Hypothalamus (tissue), 51 donors: ENCODE measurements at places on chromosomes 4 and X.

GRCh38 chr4:102614801-102615200 is 113.6 kb downstream of the NFKB1 start:
- no peak for DNase-seq

- no peak for DNase-seq
These were observed 513.7 kb downstream of the TLL1 start for GRCh38 chr4:166386491-166387360.

- DNase-seq, result no peak
These were observed 11.9 kb upstream of the LINC00632 start for GRCh38 chrX:140697618-140698017.

GRCh38 chr4:36183665-36184393 is 60.5 kb downstream of the ARAP2 start:
- DNase-seq, result no peak

GRCh38 chr4:110970642-110971041 is 347.8 kb upstream of the PITX2 start:
- no peak for DNase-seq

DNA sequence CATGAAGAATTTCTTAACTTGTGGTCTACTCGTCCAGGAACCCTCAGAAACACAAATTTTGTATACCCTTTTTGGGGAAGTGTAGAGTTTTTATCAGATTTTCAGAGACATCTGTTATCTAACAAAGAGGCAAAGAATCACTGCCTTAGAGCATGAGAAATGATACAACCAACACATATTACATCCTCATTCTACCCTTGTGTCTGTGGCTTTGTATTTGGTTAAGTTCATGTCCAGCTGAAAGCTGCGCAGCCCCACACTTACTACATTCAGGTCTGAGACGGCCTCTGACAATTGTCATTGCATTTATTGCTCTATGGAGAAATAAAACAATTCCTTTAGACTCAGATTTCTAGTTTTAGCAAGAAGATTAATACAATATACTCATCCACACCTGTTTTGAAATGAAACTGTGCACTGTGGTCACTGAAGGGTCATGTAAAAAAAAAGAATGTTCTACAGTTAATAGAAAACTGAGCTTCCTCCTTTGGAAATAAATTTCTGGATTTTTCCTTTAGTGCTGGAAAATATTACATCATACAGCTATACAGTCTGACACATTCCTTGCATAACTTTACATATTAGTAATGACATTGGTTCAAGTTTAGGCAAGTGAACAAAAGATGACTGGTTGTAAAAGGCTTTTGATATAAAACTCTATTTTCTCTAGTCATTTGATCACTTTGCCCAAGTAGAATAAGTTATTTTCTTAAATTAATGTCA is 39.8 kb downstream of the GLRB start:
- DNase-seq, result no peak

DNA sequence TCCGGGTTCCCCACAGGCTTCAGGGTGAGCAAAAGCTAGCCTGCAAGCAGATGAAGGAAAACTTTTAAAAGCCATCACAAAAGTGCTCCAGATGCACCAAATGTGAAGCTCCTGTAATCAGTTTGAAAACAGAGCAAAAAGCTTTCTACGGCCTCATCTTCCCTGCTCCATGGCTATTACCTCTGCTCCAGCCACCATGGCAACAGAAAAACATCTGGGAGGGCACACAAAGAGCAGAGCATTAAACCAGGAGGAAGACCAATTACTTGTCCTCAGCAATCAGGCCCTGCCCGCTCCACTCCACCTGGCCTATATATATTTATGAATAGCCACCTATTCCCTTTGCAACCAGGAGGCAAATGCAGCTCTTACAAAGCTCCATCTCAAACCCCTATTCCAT is 33.6 kb downstream of the TMEM154 start:
- DNase-seq, result no peak

DNA sequence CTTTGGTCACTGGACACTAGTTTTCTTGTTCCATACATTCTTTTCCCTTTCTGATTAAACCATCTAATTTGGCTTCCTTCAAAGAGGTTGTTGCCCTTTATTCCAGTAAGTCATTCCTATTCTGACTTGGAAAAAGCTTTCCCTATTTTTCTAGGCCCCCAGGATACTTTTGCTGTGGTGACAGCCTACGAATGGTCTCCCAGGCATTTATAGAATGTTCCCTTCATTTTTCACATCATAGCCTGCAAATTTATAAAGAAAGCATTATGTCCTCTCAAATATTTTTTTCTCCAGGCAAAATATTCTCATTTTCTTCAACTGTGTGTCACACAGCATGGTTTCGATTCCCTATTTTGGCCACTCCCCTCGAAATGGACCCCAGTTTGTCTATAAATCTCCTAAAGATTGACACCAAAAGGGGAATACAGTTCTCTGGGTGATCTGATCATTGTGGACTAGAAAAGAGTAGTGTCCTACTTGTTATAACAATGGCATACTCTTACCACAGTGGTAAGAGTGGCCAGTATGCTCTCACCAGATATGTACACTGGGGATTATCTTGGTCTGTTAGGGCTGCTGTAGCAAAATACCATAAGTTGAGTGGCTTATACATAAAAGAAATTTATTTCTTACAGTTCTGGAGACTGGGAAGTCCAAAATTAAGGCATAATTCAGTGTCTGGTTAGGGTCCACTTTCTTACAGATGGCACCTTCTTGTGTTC is 41.5 kb upstream of the BMP2K start:
- DNase-seq, result no peak

GRCh38 chrX:10045327-10046000 is 78.3 kb downstream of the CLDN34 start:
- no peak for DNase-seq

DNA sequence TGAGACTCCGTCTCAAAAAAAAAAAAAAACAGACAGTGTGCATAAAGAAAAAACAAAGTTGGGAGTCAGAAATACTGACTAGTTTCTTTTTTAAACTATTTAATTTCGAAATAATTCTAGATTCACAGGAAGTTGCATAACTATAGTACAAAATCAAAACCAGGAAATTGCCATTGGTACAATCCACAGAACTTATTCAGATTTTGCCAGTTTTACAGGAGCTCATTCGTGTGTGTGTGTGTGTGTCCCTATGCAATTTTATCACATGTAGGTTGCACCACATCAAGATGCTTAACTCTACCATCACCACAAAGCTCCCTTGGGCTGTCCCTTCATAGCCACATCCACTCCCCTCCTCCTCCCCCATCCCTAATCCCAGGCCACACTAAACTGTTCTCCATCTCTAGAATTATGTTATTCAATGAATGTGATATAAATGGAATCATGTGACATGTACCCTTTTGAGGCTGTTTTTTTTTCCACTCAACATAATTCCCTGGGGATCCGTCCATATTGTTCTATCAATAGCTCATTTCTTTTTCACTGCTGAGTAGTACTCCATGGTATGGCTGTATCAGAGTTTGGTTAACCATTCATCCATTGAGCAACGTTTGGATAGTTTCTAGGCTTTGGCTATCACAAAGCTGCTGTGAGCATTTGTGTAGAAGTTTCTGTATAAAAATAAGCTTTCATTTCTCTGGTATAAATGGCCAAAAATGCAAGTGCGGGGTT is 16.3 kb upstream of the DDX3X start:
- DNase-seq, result no peak

GRCh38 chr4:158192439-158193158 is 17.7 kb upstream of the TMEM144 start:
- no peak for DNase-seq

DNA sequence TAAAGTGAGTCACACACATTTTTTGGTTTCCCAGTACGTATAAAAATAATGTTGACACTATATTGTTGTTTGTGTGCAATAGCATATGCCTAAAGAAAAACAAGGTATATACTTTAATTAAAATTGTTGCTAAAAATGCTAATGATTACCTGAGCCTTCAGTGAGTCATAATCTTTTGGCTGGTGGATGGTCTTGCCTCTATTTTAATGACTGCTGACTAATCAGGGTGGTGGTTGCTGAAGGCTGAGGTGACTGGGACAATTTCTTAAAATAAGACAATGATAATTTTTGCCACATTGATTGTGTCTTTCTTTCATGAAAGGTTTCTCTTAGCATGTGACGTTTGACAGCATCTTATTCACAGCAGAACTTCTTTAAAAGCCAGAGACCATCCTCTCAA is 21.0 kb upstream of the ANXA10 start:
- DNase-seq, result no peak

GRCh38 chr4:25513814-25514213 is 136.8 kb downstream of the ANAPC4 start:
- no peak for DNase-seq

- no peak for DNase-seq
These were observed 39.9 kb upstream of the AFAP1 start for GRCh38 chr4:7979652-7979968.

- no peak for DNase-seq
These were observed 31.5 kb downstream of the TEC start for GRCh38 chr4:48237996-48238645.

DNA sequence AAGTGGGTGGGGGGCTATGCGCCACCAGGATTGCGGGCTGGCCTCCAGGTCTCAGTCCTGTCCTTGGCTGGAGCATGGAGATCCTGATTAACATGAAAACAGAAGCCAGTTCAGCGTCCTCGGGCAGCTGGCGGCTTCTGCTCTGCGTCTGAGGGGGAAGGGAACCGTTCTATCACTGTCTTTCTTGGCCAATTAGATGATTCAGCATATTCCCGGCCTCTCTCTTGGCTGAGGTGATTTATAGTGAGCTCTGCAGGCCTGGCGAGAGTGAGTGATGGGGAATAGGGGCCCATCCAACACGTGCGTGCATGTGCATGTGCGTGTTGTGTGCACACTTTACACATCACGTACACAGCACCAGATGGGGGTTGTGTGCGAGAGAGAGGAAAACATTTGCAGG is 145.8 kb upstream of the ATP6AP2 start:
- DNase-seq, result no peak

DNA sequence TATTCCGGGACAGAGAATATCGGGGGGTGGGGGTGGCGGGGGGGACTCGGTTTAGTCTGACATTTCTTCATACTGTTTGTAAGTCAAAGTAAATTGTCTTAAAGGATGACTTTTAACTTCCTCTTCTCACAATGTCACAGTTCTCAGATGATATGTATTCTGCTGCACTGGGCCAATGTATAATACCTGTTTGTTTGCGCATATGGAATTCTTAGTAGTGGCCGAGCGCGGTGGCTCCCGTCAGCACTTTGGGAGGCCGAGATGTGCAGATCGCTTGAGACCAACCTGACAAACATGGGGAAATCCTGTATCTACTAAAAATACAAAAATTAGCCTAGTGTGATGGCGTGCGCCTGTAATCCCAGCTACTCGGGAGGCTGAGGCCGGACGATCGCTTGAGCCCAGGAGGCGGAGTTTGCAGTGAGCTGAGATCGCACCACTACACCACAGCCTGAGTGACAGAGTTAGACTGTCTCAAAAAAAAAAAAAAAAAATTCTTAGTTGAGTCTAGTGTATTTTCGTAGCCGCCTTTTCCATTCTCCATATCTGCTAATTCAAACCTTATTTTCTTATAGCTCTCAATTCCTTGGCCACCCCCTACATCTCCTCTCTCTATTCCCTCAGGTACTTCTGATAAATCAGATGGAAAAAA is 851 bp downstream of the POLR2B start:
- no peak for DNase-seq

GRCh38 chr4:81495345-81495744 is 23.6 kb upstream of the RASGEF1B start:
- no peak for DNase-seq

DNA sequence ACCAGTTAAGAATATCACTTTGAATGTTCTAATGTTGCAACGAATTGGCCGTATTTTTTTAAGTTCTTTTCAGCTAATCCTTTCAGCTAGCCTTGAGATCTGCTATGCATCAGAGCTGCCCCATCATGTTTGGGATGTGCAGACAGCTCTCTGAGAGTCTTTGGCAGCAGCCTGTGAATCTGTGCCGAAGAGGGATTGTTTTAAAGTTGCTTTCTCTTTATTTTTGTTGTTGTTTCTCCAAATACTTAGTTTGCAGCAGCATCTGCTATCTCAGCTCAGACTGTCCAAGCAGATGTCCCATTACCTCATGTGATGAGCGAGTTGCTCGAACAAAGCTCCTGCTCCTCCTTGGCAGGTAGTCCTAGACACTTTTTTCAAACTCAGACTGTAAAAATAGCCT is 1002.5 kb upstream of the INTU start:
- no peak for DNase-seq

DNA sequence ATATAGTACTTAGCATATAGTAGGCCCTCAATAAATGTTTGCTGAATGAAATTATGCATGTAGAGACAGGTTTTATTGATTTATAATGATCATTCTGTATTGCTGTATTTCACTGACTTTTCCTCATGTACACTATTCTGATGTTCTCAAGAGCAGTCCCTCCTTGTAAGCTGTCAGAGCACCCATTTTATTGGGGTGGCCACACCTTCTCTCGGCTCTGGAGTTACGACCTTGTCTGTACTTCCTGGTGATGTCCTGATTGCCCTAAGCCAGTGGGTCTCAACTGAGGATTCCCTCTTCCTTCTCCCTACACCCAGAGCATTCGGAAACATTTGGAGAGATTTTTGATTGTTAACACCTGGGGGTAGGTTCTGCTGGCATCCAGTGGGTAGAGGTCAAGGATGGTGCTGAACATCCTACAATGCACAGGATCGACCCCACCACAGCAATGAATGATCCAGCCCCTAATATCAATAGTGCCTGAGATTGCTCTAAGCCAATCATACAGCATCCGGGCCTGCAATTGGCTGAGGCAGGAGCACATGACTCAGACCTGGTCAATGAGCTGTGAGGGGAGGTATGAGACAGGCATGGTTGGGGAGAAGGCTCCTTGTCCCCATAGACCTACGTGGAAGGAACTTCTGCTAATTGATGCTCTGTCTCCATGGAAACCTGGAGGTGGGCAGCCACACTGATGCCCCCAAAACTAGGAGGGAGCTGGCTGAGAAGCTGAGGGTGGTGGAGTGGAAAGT is 58.8 kb downstream of the CLDN34 start:
- DNase-seq, result no peak

DNA sequence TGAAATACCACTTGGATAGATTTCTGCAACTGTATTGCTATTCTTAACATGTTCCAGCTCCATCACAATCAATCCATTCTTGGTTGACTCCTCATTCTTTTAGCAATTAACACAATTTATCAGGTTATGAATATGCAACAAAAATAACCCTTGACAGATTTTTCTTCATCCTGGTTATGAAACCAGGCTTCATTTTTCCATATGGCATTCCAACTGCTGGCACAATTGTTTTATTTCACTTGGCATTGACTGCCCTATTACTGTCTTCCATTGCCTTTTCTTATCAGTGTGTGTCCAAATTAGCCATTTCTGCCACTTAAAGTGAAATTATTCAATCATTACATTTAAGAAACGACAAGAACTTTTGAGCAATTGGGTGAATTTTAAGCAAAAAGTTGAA is 388.8 kb upstream of the EPHA5 start:
- no peak for DNase-seq

GRCh38 chr4:128832243-128832625 is 22.7 kb downstream of the JADE1 start:
- no peak for DNase-seq
